Aortic smooth muscle cell (primary cell): ENCODE measurements at places on chromosomes 2 and 18. TPM values are rescaled to one million over a fixed set of nuclear protein-coding genes. Genes with fewer than 3 reads are reported as not detected.

Gene FEV
- not detected in 2 replicates for total RNA-seq

Gene KCNJ3
- total RNA-seq = not detected in 2 replicates

Gene TMEM87B
- total RNA-seq = 17.8 and 25.9 TPM in 2 replicates

Gene RNU2-63P
- total RNA-seq = 33.8 TPM in 1 of 2 replicates, not detected in the other

Gene SLC38A11
- 0.06 TPM in 1 of 2 replicates, not detected in the other for total RNA-seq

Gene ACADL
- 0.26 and 0.44 TPM in 2 replicates for total RNA-seq

Gene LINC00305
- total RNA-seq = not detected in 2 replicates

Gene LYPD1
- 11.4 and 21.7 TPM in 2 replicates for total RNA-seq

Gene NT5C1B
- not detected in 2 replicates for total RNA-seq

Gene MC2R
- not detected in 2 replicates for total RNA-seq

Gene GALR1
- total RNA-seq = not detected in 2 replicates

Gene LRRTM4
- total RNA-seq = not detected in 2 replicates

Gene EPB41L3
- total RNA-seq = 2.9 and 3.7 TPM in 2 replicates

Gene RAX
- not detected in 2 replicates for total RNA-seq

Gene IL36G
- not detected in 2 replicates for total RNA-seq

Gene C1D
- 12.9 and 19.5 TPM in 2 replicates for total RNA-seq

Gene FNDC4
- 87.1 and 98.2 TPM in 2 replicates for total RNA-seq

Gene BBS5
- total RNA-seq = 5.7 and 5.9 TPM in 2 replicates

Gene SNED1
- total RNA-seq = 37.2 and 59.5 TPM in 2 replicates

Gene XIRP2
- total RNA-seq = not detected in 2 replicates

Gene LYG1
- total RNA-seq = 0.26 TPM in 1 of 2 replicates, not detected in the other

Gene GPR55
- not detected in 2 replicates for total RNA-seq

Gene RBMS1
- 96.5 and 119 TPM in 2 replicates for total RNA-seq

Gene ACP1
- 83.6 and 89.9 TPM in 2 replicates for total RNA-seq

Gene HMSD
- not detected in 2 replicates for total RNA-seq

Gene BZW1
- 2,052 and 2,136 TPM in 2 replicates for total RNA-seq

Gene GATA6
- total RNA-seq = 28.4 and 29.3 TPM in 2 replicates

Gene POTEC
- not detected in 2 replicates for total RNA-seq

Gene LDLRAD4
- 2.4 and 3.7 TPM in 2 replicates for total RNA-seq

Gene RTTN
- 10.5 and 12.6 TPM in 2 replicates for total RNA-seq

Gene EVX2
- not detected in 2 replicates for total RNA-seq

Gene SH3RF3
- 4.9 and 6.3 TPM in 2 replicates for total RNA-seq
